ENCODE measurements at places on chromosomes 3 and 15.

DNA sequence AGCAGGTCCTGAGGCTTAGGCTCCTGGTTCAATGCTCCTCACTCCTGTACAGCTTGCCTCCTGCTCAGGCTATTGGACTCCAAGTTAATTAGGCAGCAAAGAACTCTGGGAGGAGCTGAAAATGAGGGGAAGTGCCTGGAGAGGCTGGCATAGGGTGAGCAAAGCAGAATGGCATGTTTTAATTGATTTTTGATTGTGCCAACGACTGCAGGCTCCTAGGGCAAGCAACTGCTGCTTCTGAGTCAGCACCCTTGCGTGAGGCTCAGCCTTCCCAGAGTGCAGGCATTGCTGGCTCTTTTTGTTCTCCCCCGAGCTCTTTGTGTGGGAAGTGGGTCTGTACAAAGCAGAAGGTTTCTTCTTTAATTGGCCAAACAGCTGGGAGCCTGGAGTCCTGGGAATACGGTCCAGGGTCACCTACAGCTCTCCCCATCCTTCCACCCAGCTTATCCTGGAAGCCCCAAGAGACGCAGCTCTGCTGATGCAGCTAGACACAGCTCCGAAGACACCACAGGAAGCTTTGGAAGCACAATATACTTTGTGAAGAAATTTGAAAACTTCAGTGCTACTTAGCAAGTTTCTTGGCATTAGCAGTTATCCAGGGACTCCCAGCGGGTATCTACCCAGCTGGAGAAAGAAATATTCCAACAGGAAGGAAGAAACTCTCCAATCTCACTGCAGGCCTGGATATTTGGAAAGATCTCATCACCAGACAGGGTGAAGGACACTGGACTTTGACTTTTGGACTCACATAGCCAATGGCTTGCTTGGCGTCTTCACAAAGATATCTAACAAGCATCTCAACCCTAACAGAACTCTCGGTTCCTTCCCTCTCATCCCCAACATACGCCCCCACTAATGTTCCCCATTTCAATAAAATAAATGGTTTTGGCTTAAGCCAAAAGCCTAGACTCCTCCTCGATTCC, 76.8 kb downstream of the BDH1 start:
- no peak for DNase-seq

DNA sequence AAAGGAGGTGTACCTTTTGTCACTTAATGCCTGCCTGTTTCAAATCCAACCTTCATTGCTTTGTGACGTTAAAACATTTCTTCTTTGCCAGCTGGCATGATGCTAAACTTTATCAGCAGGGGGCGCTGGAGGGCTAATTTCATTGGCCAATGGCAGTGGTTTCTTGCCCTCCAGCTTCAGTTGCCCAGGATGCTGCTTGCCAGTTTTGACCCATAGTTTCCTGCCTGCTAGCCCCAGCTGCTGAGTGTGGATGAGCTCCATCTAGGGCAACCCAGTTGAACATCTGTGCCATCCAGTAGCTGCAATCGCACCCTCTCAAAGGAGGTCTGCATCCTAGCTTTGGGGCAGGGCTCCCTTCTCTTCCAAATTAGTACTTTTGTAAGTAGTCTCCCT, 22.1 kb downstream of the ACKR2 start:
- peak; percentile 65 for DNase-seq

DNA sequence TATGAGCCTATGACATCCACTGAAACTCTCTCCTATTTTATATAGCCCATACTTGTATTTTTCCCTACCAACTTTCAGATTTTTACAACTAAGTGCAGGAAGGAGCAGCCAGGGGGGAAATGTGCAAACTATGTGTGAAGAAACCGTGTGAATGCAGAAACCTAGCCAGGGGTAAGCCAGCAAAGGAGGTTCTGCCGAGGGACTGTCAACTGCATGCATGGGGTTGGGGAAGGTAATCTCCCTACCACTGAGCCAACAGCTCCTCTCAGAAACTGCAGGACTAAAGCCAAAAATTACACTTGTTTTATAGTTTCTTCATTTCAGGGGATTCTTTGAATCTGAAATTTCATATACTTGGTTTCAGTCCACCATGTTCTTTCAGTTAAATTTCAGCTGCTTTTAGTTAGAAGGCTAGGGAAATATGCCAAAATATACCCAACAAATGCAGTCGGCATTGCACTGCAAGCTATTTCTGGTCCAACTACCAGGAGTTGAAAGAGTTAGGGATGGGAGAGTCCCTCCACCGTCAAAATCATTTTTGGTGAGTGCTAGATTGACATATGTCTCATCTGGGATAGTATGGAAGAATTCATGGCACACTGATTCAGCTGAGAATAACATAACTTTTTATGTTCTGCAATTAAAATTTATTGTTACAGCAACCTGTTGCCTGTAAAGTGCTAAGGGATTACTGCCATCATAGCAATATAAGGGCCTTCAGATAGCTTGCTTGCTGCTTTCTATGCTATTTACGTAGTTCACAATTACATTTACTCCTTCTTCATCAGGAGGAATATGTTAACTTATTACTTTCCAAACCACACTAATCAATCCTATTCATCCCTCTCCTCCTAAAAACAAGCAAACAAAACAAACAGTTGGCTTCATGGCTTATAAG, 904.2 kb downstream of the ROBO1 start:
- DNase-seq: no peak

DNA sequence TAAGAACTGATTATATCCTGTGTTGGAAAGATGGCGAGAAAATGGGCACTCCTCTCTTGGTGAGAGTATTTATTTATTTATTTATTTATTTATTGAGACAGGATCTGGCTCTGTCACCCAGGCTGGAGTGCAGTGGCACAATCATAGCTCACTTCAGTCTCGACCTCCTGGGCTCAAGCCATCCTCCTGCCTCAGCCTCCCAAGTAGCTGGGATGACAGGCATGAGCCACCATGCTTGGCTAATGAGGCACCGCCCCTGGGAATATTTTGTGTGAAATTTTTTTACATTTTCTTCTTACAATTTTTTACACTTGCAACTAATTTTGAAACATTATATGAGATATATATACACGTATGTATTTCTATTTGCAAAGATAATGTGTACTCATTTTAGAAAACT, 150.5 kb upstream of the PRR20G start:
- DNase-seq: no peak

GRCh38 chr3:28077572-28077971, 163.8 kb upstream of the CMC1 start:
- no peak for DNase-seq

DNA sequence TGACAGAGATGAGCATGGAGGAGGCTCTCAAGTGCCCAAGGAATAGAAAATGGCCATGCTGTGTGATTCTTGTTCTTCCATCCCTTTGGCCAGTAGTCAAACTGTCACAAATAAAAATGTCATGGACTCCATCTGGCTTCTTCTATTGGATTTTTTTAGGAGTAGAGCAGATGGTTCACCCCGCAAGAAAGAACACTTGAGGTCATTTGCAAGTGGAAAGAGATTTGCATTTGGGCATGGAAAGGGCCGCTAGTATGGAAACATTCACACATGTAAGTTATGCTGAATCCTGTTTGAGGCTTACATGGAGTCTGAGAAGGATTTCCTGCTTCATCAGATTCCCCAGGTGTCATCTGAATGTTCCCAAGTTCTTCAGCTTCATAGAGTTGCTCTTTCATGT, 53.1 kb upstream of the CFAP161 start:
- no peak for DNase-seq

DNA sequence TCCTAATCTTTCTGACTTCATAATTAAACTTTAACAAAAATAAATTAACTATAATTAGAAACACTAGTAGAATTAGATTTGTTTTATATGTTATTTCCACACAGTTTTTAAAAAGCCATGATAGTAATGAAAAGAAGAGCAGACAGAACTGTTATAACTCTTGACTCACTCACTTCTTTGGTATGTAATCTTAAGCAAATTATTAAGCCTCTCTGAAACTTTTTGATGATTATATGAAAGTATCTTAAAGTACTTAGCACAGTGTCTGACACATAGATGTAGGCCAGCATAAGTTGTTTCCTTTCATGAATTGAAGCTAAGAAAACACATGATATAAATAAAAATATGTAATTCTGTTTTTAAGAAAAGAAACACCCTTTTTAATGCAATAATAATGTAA, 123.6 kb upstream of the MLF1 start:
- no peak for DNase-seq

DNA sequence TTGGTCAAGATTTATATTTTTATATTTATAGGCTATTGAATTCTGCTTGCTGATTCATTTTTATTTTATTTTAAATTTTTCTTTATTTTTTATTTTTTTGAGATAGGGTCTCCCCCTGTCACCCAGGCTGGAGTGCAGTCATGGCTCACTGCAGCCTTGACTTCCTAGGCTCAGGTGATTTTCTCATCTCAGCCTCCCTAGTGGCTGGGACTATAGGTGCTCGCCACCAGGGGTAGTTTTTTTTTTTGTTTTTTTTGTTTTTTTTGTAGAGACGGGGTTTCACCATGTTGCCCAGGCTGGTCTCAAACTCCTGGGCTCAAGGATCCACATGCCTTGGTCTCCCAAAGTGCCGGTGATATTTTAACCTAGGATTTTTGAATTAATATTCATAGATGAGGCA, 31.2 kb downstream of the NR2E3 start:
- DNase-seq: no peak

DNA sequence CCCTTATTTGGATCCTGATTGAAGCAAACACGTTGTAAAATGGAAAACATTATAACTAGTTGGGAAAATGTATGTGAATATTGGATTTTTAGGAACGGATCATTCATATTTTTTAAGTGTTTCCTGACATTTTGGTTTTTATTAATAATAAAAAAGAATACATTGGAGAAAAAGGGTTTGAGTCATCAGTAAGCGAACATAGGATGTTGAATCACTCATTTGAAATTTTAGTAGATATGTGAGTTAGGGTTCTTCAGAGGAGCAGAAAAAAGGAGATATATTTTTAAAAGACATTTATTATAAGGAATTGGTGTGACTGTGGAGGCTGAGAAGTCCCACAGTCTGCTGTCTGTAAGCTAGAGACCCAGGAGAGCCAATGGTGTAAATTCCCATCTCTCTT, 258.5 kb downstream of the PTPRG start:
- DNase-seq: no peak

- DNase-seq: no peak
Measured at GRCh38 chr3:46934072-46934471, 42.5 kb downstream of the CCDC12 start.

- DNase-seq: no peak
Measured at GRCh38 chr3:128494367-128494650, 1.3 kb upstream of the GATA2 start.

GRCh38 chr3:134126153-134126552, 96.4 kb upstream of the SLCO2A1 start:
- DNase-seq: no peak

- no peak for DNase-seq
Measured at GRCh38 chr3:133038089-133038730, at the start of gene TMEM108. Gene TMEM108, plus strand, starts transcription at chr3:133038391.

GRCh38 chr15:41727143-41727542, 47.1 kb upstream of the MAPKBP1 start:
- no peak for DNase-seq

DNA sequence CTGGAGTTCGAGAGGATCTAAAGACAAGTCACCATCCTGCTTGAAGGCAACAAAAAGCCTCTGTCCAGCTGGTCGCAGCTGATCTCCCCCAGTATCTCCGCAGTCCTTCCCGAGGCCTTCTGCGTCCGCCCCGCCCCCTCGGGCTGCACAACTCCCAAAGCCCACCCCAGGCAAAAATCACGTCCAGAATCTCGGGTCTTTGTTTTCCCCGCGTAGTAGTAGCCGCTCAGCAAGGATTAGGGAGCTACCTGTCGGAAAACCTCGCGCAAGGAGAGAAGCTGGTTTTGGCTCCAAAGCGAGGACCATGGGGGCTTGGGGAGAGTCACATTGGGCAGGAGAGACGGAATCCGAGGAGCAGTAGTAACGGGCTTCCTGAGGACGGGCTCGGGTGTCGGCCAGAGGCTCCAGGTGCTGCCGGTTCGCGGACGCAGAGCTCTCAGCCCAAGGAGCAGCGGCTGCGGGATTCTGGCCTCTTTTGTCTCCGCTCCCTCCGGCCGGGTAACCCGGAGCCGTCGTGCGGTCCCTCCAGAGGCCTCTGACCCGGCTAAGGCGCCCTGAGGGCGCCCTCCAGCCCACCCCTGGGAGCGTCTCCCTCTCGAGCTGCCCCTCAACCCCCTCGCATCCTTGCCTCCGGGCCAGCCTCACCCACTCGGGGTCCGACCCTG, 401 bp downstream of the ZSCAN29 start:
- no peak for DNase-seq

GRCh38 chr3:38620236-38620635, 29.3 kb downstream of the SCN5A start:
- no peak for DNase-seq

GRCh38 chr3:63022114-63022513, 146.9 kb upstream of the CADPS start:
- DNase-seq: no peak

GRCh38 chr3:120931593-120931992, 23.6 kb downstream of the STXBP5L start:
- DNase-seq: no peak

GRCh38 chr3:98326945-98327344, 26.7 kb upstream of the OR5K4 start:
- no peak for DNase-seq

- no peak for DNase-seq
Measured at GRCh38 chr3:94234177-94234788, 171.4 kb downstream of the NSUN3 start.

- no peak for DNase-seq
Measured at GRCh38 chr3:88057630-88058305, 1.0 kb downstream of the CGGBP1 start.

DNA sequence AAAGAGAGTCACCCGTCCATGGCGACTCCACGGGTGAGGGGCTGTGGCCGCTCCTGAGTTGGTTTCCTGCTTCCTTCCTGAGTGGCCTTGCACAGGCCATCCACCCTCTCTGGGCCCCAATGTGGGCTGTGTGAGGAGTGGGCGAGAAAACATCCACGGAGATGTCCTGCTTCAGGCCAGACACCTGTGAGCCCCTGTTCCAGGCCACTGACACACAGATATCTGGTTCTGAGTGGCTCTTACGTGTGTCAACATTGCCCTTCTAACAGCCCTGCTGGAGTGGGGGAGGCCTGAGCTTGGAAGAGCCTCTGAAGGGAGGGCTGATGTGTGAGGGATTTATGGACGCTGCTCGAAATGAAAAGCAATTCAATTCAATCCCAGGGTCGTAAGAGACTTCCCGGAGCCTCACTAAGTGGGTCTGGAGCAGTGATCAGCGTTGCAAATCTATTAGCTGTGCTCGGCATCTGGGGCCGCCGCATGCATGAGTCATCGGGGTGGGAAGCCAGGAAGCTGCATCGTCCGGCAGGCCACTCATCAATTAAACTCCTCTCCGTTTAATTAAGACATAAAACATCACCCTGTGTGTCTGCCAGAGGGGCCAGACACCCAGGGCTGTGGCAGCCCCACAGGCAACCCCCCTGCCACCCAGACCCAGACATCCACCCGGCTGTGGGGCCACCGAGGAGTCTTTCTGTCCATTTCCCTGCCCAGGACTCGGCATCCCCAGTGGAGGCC, 20.0 kb upstream of the PRR23E start:
- no peak for DNase-seq

GRCh38 chr3:141385406-141386125, 17.3 kb downstream of the ZBTB38 start:
- no peak for DNase-seq

- no peak for DNase-seq
Measured at GRCh38 chr3:34178415-34178814, 380.0 kb downstream of the PDCD6IP start.

Measured in stimulated activated CD4-positive, alpha-beta T cell treated with anti-CD3 and anti-CD28 coated beads, Interleukin-1b, Interleukin-23, amount 100 ng/mL, for 4 hours (primary cell).